ENCODE measurements at places on chromosomes 16 and 17.

DNA sequence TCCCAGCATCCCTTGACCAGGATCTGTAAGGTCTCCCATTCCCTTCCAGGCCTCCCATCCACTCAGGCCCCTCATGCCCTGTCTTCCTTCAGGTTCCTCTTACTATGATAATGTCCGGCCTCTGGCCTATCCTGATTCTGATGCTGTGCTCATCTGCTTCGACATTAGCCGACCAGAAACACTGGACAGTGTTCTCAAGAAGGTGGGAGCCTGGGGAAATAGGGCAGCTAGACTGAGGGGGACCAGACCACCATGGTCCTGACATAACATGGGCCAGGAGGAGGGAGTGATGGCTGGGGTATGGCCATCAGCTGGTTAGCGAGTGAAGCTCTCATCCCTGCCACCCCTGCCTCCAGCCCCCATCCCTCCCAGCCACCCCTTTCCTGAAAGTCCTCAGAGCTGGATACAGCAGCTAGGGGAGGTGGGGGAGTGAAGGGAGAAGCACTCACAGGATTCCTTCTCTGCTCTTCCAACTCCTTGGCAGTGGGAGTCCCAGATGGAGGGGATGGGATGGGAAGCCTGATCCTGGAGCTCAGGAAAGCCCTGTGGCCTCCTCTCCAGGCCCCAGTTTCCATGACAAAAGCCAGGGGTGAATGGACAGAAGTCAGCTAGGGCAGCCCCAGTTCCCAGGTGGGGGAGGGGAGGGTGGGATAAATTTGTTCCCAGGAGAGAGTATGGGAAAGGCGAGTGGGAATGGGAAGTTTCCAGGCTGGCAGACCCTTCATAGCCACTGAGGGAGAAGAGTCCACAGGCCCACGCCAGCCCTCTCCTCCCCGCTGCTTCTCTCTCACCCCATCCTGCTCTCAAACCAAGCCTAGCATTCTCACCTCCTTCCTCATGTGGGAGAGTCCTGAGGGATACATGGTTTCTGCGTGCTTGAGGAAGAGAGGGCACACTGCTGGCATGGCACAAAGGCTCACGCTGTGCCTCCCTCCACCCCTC, 2.3 kb downstream of the RND2 start:
- DNase-seq: no peak

DNA sequence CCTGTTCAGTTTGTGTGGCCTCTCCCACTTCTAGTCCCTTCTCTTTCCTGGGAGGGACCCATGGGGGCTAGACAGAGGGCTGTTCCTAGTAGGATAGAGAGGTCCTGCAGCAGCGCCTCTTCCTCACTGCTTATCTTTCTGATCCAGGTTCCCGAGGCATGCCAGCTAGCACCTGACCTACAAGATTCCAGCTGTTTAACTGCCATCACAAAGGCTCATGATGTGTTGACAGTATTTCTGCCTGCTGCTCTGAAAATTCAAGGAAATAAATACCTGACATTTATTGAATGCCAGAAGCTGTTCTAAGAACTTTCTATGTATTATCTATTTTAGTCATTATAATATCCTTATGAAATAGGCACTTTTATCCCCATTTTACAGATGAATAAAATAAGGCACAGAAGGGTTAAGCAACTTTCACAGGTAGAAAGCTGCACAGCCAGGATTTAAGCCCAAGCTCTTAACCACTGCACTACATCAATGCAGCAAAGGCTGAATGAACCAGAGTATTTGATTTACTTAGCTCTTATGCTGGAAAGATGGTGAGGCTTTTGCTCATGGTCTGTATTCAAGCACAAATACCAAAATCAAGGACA, 38.8 kb downstream of the HEATR6 start:
- no peak for DNase-seq

DNA sequence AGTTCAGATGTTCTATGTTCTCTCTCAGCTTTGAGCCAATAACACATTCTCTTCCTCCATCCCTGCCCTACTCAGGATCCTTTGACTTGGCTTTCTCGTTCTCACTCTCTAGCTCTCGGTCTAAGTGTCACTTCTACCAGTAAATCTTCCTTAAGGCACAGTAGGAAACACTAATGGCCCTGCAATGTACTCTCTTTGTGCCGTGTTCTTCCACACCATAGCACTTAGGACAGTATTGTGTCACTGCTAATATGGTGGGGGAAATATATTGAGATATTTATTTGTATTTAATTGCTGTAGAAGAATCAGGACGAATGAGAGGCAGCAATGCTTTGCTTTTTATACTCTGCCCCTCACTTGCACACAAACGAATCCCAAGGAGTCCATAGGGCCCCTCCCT, 493.1 kb downstream of the SHISA9 start:
- DNase-seq: no peak

- no peak for DNase-seq
Observed at GRCh38 chr17:62761884-62762283, 46.2 kb downstream of the MARCHF10 start.

- DNase-seq: no peak
Observed at GRCh38 chr16:3112058-3112880, at the start of gene ZNF205. Gene ZNF205, plus strand, starts transcription at chr16:3112586. Its CDS starts 845 bp downstream, at chr16:3113431.

DNA sequence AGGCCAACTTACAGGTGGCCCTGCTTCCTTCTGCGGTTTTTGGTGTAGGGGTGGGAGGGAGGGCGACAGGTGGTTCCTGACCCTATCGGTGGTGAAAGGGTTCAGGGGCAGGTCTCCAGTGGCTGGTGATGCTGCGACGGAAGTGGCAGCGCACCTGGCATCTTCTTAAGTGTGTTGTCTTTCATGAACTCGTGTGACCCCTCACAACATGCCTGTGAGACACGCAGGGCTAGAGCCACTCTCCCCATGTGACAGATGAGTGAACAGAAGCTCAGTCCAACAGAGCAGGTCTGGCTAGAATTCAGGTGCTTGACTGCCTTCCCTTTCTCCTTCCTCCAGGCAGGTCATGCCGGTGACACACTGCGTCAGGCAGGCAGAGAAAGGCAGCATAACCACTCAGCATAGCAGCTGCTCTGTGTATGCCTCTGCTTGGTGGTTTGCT, 8.0 kb downstream of the TNFAIP1 start:
- no peak for DNase-seq

GRCh38 chr17:11986179-11986941, 10.9 kb downstream of the ZNF18 start:
- DNase-seq: no peak

DNA sequence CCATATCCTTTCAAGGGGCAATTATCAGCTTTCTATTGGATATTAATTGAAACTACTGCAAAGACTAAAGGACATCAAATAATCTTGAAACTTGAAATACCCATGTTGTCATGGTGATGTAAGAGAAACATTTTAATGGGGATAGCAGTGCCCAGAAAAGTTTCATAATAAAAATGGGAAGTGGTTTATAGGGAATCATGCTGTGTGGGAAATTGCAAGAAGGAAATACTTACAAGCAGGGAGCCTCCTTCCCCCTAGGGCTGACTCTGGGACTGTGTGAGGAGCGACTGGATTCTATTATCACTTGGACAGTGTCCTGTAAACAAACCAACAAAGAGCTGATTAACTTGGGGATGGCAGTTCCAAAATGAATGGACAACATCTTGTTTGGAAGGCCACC, 1393.1 kb upstream of the GOT2 start:
- no peak for DNase-seq

DNA sequence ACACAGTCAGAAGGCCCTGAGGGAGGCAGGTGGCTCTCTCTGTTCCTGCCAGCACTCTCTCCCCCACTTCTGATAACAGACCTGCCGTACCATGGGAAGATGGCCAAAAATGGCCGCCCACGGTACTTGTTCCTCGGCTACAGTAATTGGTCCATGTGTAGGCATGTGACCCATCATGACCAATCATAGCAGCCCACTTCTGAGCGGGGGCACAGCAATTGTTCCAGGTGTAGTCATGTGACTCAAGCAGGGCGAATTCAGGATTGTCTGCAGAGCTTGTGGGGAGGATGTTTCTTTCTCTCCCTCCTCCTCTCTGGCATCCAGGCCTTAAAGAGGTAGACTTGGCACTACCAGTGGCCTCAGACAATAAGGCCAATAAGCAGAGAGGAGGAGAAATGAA, 250.4 kb downstream of the MRTFB start:
- no peak for DNase-seq

- no peak for DNase-seq
Observed at GRCh38 chr17:19021622-19022083, 17.1 kb upstream of the FAM83G start.

DNA sequence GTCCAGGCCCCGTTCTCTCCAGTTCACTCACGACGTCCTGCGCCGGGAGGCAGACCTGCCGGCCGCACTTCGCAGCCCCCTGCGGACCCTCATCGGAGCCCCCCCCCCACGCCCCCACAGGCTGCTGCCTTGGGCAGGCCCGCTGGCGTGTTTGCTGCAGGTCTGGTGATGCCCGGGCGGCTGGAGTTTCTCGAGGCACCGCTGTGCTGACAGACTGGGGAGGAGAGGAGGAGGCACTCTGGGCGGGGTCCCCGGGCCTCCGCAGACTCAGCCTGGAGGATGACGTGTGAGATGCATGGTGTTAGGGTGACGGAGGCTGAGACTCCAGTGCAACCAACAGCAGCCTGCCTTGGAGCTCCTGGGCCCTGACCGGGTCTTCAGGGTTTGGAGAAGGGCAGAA, 24.1 kb downstream of the BAIAP2 start:
- no peak for DNase-seq

GRCh38 chr16:732936-733335, 6.0 kb downstream of the HAGHL start:
- no peak for DNase-seq

DNA sequence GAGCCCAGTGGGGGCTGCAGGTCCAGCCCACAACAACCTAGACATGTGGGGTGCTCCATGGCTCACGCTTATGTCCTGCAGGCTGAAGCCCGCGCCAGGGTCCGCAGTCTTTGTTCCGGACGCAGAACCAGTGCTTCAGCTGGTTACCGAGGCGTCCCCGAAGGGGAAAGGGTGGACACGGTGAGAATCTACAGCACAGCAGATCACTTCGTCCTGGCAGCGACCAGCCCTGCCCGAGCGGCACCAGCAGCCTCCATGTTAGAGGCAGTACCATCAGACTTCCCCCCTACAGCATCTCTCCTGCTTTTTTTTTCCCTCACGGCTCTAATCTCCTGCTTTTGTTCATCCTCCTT, 1736.4 kb downstream of the TP53TG3F start:
- no peak for DNase-seq

GRCh38 chr16:1895068-1895467, 23.1 kb upstream of the MEIOB start:
- no peak for DNase-seq

DNA sequence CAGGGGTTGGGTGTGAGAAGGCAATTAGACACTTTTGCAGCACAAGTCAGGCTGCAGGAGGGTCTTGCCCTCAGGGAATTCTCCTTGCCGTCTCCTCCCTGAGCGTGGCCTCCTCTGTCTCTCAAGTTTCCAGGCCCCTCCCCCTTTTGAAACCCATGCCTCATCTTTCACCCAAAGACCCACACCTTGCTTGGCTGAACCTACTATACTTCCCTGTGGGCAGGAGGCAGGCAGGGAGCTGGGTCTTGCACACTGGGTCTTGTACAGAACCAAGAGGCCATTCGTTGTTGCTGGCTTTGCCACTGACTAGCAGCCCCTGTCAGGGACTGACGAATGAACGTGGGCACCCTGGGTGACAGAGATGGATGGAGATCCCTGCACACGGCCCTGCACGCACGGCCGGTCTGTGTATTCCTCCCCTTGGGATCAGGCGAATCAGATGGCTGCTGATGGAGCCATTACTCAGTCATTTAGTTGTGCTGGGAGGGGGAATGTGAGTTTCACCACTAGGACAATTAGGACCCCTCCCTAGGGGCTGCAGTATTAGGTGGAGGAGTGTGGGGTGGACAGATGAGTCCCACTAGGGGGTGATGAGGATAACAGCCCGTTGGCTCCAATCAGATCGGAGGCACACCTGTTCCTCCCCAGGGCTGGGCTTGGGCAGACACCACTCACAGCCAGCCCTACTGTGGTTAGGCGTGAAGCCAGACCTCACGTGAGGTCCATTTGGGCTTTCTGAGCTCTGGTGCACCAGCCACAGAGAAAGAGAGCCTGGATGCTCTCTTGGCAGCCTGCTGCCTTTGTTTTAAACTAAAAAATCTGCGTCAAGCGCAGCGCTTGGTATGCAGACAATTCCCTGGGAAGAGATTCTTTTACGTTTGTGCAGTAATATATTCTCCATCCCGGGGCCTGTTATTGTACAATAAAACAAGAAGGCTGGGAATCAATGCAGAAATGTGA, 167.7 kb upstream of the WSCD1 start:
- DNase-seq: no peak

DNA sequence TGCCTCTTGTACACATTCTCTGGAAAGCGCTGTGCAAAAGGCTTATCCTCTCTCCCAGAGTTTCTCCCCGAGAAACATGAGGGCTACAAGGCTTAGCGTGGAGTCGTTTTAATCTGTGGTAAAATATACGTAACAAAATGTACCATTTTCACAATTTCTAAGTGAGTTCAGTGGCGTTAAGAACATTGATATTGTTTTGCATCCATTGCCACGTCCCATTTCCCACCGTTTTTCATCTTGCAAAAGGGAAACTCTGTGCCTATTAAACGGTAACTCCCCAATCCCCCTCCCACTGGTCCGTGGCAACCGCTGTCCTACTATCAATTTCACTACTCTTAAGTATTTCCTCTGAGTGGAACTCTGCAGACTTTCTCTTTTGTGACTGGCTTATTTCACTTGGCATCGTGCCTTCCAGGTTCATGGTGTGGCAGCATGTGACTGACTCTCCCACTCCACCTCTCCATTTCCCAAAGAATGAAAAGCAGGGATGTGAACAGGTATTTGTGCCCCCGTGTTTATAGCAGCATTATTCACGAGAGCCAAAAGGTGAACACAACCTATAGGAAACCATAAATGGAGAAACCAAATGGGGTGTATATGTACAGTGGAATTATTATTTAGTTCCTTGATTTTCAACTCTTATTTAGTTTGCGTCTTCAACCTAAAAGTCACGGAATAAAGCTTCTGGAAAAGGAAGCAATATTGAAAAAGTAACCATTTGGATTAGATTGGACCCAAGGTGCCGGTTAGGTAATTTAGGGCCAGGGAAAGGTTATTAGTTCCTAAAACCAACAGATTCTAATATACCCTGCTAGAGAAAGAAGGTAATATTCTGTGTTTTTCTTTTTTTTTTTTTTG, 1.1 kb upstream of the USP32 start:
- peak; percentile 5 for DNase-seq

- no peak for DNase-seq
Observed at GRCh38 chr17:82204831-82205719, 7.6 kb downstream of the CCDC57 start.

- DNase-seq: peak; percentile 29
Observed at GRCh38 chr16:528111-529011, 849 bp downstream of the CAPN15 start.

Measured in CD8-positive, alpha-beta memory T cell (primary cell).